Stimulated activated CD4-positive, alpha-beta T cell treated with anti-CD3 and anti-CD28 coated beads, TNF-alpha, amount 100 ng/mL, for 48 hours (primary cell): ENCODE measurements at places on chromosomes 5 and 9.
A peak's percentile ranks its signal among the peaks of the same experiment; 100 is the strongest.

- no peak for DNase-seq
Measured at GRCh38 chr5:6305853-6306252, 72.5 kb downstream of the MED10 start.

- DNase-seq = no peak
Measured at GRCh38 chr5:2666081-2666480, 85.4 kb downstream of the IRX2 start.

DNA sequence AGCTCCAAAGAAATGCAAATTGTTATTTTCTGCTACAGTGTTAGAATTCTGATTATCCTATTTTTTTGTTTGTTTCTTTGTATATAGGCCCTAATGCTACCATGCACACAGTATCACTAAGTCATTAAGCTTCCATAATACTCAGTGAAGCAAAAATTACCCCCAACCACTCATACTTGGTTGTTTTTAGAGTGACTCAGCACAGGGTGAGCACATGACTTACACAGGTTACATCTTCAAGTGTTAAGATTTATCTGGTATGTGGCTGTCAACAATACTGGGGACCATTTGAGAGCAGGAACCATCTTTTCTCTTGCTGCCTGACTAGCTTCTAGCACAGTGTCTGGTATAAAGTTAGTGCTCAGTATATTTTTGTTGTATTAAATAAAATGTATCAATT is 255.8 kb upstream of the SLC24A2 start:
- no peak for DNase-seq

DNA sequence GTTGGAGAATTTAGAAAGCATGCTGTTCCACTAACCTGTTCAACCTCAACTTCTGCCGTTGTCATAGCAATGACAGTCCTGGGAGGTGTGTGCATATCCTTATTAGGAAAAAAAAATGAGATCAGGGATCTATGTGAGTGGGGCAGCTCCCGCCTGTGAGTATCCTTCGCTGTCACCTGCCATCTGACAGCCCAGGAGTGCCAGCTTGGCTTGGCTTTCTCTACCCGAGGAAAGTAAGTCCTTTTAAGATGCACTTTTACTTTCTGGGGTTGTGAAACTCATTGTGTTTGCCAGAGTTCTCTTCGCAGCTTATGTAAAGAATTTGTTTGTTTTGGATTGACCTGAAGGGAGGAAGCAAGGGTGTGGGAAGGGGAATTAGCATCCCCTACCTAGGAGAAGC is 21.8 kb downstream of the PCDHAC2 start:
- no peak for DNase-seq

DNA sequence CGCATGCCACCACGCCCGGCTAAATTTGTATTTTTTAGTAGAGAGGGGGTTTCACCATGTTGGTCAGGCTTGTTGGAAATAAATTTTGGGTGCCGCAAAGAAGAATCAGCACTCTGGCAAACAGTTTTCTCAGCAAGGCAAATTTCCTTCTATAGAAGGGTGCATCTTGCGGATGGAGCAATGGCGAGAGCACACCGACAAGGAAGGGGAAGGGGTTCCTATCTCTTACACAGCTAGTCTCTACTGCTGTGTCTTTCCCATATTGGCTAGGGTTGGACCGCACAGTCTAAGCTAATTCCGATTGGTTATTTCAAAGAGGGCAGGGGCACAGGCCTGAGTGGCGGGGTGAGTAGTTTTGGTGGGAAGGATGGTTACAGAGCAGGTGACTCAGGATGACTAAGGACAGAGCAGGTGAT is 707 bp downstream of the GTF3C5 start:
- peak; percentile 21 for DNase-seq

DNA sequence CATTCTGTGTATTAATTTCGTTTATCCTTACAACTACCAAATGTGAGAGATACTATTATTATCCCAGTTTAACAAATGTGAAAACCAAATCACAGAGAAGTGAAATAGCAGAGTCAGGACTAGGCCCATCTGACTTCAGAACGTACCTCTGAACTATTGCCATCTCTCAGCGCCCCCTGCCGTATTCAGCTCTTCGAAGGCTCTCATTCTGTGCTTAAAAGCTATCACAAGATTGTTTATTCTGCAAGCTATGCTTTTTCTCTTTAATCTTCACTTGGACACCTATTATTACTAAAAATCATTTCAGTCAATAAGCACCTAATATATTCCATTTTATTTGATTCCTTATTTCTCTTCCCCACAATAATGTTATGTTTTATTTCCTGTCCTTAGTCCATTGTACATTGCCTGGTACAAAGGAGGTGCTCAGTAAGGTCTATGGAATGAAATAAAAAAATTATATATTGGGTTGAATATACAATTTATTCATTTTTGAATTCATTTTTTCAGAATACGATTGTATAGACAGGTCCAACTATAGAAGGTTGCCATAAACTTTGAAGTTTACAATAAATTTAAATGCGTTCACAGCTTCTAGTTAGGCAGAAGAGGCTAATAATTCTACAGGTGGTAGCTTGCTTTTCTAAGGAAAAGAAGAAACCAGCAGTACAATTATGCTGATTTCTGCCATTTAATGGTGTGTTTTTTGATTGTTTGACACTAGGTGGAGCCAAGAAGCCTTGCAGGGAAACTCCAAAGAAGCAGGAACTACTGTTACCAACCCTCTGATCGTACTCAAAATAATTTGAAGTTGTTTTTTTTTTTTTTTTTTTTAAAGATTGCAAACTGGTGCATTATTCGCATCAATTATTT is 202.2 kb upstream of the DMRTA1 start:
- no peak for DNase-seq

GRCh38 chr5:95223566-95224258 is 61.2 kb downstream of the MCTP1 start:
- DNase-seq = no peak

GRCh38 chr5:68141494-68141893 is 74.1 kb upstream of the PIK3R1 start:
- no peak for DNase-seq

DNA sequence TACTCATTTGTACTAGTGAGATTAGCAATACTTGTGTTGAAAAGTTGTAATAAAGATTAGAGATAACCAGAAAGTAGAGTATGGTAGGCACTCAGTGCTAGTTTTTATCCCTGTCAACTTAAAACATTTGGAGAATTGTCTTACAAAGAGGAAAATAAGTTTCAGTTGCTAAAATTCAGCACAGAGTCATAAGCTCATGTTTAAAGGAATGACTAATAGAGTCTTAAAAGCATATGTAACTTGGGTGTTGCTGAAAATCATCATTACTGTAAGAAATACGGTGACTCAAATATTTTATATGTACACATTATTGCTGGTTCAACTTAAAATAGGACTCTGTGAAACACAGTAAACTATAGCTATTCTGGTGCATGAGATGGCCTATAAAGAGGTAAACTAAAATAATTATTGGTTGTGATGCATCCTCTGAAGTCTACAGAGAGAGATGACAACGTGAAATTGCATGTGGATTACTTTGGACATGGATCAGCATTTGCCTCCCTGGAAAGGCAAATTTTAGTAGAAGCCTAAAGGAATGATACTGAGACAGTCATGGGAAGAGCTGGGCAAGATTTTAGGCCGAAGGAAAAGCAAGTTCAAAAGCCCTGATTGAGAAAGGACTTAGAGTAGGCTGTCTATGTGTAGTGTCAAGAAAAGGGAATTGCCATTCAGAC is 34.6 kb downstream of the SGCD start:
- DNase-seq = no peak

- no peak for DNase-seq
Measured at GRCh38 chr5:110104726-110105669, 415.3 kb downstream of the MAN2A1 start.

GRCh38 chr5:111134087-111134486 is 41.9 kb downstream of the WDR36 start:
- DNase-seq = no peak

GRCh38 chr5:142074006-142074405 is 34.6 kb upstream of the NDFIP1 start:
- no peak for DNase-seq

- no peak for DNase-seq
Measured at GRCh38 chr5:132840313-132840712, 9.9 kb upstream of the SHROOM1 start.

DNA sequence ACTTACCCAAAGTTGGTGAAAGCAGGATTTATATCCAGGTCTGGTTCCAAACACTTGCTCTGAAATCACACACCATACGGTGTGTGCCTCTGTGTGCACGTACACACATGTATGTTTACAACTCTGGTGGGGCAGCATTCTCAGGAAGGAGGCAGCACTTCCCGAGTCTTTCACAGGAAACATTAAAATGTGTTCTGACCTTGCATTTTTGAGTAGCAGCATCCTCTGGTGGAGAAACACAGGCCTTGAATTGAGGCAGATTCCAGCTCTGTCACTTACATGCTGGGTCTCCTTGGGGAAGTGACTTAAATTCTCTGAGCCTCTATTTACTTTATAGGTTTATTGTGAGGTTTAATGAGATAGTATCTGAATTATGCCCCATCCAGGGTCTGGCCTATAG is 126.4 kb downstream of the RGS3 start:
- no peak for DNase-seq

- no peak for DNase-seq
Measured at GRCh38 chr9:109251080-109251775, 69.6 kb downstream of the EPB41L4B start.

GRCh38 chr9:3746296-3747275 is 220.8 kb upstream of the RFX3 start:
- DNase-seq = peak; percentile 31

- DNase-seq = no peak
Measured at GRCh38 chr9:38278931-38279679, 113.4 kb upstream of the ALDH1B1 start.

DNA sequence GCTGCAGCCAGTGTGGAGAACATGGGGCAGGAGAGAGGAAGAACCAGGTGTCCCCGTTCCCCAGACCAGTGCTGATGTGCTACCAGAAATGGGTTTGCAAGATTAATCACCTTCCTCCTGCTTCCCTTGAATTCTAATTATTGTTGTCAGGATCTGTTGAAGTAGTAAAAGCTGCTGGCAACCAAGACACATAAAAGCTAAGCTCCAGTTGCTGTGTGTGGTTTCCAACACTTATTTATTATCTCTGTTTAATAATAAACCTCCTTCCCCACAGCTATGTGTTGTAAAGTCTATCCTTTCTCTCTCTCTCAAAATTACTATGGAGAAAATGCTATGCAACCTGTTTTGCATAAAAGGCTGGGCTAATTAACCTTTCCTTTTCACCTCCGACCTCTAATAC is 2.3 kb upstream of the RETREG1 start:
- DNase-seq = no peak

- DNase-seq = no peak
Measured at GRCh38 chr9:127954831-127955293, 17.2 kb upstream of the DPM2 start.

GRCh38 chr9:4303006-4303405 is 3.1 kb upstream of the GLIS3 start:
- DNase-seq = no peak

DNA sequence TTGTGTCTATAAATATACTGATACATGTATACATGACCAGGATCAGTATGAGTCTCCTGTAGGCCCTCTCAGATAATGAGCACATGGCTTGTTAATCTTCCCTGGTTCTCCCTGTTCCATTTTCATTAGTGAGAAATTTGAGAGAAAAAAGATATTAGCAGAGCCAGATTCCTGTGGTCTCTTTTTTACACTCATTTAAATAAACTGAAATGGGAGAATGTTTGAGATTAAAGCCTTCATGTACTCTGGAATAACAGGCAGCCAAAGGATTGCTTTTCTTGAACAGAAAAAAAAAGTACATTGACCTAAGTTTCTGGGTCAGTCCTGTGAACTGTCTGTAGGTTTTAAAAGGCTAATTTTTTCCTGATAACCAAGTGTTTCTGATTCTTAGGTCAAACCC is 44.2 kb downstream of the PWWP2A start:
- DNase-seq = no peak

- no peak for DNase-seq
Measured at GRCh38 chr9:107739601-107740082, 250.1 kb upstream of the KLF4 start.

GRCh38 chr5:168128557-168128956 is 162.9 kb upstream of the WWC1 start:
- DNase-seq = no peak

DNA sequence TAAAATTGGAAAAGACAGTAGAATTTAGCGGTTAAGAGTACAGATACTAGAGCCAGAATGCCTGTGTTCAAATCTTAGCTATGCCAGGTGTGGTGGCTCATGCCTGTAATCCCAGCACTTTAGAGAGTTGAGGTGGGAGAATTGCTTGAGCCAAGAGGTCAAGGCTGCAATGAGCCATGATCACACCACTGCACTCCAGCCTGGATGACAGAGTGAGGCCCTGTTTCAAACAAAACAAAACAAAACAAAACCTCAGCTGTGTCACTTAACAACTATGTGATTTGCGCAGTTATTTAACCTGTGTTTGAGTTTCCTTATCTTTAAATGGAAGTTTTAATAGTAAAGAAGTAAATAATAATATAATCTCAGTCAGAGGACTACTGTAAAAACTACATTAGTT is 68.3 kb downstream of the TBCA start:
- no peak for DNase-seq

DNA sequence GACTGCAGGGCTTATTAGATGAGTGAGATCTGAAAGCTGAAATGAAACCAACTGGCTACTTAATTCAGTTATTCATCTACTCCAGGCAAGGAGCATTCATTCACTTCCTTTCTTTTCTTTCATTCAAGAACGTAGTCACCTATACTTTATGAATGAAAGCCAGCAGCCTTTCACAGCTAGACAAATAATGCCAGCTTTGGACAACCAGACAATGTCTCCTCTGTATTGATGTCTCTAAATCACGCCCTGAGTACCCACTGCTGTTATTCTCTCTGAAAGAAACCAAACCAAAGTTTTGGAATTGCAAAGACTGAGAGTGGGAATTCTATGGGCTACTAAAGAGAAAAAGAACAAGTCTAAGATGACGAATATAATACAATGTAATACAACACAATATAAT is 121.2 kb upstream of the PTPN3 start:
- no peak for DNase-seq

DNA sequence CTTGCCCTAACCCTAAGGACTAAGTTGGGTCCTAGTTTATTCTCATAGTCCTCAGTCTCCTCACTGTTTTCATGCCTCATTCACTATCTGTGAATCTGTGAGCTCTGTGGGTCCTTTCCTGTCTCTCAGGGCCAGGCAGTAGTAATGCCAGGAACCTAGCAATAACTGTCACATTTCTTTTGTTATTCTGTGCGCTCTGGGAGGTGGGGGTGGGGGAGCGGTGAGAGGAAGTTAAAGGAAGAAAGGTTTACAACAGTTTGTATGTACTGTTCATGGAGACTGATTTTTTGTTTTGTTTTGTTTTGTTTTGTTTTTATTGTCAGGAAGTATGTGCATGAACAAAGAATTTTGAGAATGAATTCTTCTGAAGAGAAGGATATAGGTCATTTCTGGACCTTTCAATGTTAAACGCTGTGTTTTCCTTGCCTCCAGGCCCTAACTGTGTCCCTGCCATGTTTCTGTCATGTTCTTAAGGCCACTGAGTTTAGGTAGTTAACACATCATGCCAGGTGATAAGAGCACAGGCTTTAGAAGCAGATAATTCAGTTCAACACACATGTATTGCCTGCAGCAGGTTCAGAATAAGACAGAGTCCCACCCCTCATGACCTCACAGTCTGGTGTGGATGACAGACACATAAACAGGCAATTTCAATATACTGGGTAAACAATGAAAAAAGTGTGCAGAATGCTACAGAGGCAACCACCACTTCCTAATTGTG is 13.3 kb upstream of the FEM1C start:
- no peak for DNase-seq
